ENCODE measurements at places on chromosomes 16 and 17.
A peak's percentile ranks its signal among the peaks of the same experiment; 100 is the strongest.

DNA sequence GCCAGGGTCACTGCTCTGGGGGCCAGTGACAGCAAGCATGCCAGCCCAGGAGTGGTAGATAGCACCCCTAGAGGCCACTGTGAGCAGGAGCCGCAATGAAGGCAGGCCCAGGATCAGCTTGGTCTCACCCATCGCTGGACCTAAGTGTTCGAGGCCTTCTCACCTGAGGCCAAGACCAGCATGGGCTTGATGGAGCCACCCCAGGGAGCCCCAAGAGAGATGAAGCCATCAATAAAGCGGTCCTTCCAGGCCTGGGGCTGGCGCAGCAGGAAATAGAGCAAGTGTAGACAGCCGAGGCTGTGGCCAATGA, 1.8 kb downstream of the LCAT start:
- peak; percentile 36 for DNase-seq

- DNase-seq = no peak
These were observed 1.4 kb downstream of the MYO18A start for GRCh38 chr17:29178750-29179231.

- no peak for DNase-seq
These were observed 18.0 kb upstream of the JPH3 start for GRCh38 chr16:87584271-87584670.

DNA sequence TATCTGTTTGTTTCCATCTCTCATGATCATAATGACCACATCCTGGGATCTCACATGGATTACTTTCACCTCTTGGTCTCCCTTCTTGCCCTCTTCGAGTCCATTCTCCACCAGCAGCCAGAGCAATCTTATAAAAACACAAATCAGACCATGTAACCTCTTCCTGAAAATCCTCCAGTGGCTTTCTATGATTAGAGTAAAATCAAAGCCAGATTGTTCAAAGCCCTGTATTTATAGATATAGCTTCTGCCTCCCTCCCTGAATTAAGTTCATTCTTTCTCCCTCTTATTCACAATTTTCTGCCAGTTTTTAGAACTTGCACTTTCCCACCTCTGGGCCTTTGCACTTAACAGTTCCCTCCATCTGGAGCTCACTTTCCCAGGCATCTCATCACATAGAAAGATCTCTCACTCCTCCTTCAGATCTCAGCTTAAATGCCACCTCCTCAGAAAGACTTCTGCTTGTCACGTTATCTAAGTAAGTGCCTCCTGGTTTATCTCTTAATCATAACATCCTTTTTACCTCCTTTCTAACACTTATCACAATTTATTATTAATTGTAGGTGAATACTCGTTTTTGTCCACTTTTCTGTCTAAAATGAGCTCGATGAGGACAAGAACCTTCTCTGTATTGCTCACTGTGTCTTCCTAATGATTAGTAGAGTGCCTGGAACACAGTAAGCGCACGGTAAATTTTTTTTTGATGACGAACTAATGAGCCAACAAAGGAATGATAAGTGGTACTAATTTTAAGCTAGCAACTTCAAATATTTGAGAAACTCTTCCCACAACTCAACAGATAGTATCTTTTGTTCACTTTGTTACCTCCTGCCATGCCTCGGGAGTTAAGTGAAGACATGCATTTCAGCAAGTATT, 80.5 kb downstream of the CYB561 start:
- DNase-seq = no peak

- peak; percentile 33 for DNase-seq
These were observed at the start of gene DRC7 for GRCh38 chr16:57694725-57695679. Gene DRC7 (plus strand): TSS chr16:57694806. CDS start chr16:57697950, 3,144 bp downstream.

DNA sequence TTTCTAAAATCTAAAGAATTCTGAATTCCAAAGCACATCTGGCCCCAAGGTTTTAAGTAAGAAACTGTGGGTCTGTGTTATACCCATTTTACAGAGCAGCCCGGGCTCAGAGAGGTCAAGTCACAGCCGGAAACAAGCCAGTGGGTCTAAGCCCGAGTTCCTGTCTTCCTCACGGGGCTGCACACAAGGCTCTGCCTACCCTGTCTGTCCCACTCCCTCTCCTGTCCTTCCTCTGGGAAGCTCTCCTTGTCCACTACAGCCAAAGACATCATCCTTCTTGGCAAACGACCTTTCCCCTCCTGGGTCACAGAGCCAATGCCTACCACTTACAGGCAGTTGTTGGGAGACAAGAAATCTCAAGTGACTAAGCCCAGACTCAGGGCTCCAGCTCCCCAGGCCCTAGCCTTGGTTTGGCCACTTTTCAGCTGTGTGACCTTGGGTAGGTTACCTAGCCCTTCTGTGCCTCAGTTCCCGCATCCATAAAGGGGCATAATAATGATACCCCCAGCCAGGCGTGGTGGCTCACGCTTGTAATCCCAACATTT, 55.6 kb upstream of the MAP3K14 start:
- no peak for DNase-seq

- DNase-seq = peak; percentile 55
These were observed 77.8 kb downstream of the MRC2 start for GRCh38 chr17:62705156-62705777.

- no peak for DNase-seq
These were observed 8.8 kb downstream of the EEF2K start for GRCh38 chr16:22214889-22215288.

DNA sequence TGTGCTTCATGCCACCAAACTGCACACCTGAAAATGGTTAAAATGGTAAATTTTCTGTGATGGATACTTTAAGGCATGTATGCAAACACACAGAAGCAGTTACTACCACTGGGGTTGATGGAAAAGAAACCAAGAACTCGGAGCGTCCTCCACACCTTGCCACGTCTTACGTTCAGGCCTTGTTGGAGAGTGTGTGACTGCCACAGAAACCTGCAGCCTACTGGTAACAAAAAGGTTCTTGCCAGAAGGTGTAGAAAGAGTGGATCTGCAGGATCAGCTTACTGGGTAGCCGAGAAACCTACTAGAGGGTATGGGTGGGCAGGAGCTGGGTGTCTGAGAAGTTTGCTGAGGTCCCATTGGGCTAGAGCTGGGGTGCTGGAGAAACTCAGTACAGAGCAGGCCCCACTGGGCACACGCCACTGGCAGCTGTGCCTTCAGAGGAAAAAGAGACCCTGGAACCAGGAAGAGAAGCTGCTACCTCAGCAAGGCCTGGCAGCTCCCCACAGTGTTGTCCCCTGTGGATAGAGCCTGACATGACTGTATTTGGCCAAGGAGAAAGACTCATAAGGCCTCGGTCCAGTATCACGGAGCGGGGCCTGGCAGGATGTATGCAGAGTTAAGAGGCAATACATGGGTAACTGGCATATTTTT, 204.6 kb downstream of the SEC14L1 start:
- no peak for DNase-seq

DNA sequence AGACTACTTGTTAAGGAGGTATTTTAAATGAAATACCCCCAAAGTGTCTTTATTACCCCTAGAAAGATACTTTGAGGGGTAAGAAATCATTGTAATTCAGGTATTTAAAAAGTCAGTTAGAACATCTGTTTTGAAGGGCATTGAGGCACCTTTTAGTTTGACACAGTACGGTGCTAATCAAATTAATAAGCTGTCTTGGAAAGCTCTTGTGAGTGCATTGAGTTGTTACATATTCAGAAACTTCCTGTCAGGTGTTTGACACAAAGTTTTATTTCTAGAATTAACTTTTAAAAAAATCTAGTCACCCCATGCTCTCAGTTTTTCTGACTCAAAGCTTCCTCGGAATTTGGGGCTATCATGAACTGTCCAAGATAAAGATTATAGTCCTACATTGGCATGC, 4.6 kb downstream of the RBBP6 start:
- no peak for DNase-seq

- no peak for DNase-seq
These were observed 2.7 kb upstream of the PRSS41 start for GRCh38 chr16:2795395-2796143.

- no peak for DNase-seq
These were observed 9.4 kb upstream of the SP6 start for GRCh38 chr17:47860386-47860785.

DNA sequence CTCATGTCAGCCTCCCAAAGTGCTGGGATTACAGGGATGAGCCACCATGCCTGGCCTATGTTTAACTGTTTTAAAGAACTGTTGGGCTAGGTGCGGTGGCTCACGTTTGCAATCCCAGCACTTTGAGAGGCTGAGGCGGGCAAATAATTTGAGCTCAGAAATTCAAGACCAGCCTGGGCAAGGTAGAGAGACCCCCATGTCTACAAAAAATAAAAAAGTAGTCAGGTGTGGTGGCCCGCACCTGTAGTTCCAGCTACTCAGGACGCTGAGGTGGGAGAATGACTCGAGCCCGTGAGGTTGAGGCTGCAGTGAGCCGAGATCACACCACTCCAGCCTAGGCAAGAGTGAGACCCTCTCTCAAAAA, 1.9 kb upstream of the ITGAL start:
- DNase-seq = no peak

DNA sequence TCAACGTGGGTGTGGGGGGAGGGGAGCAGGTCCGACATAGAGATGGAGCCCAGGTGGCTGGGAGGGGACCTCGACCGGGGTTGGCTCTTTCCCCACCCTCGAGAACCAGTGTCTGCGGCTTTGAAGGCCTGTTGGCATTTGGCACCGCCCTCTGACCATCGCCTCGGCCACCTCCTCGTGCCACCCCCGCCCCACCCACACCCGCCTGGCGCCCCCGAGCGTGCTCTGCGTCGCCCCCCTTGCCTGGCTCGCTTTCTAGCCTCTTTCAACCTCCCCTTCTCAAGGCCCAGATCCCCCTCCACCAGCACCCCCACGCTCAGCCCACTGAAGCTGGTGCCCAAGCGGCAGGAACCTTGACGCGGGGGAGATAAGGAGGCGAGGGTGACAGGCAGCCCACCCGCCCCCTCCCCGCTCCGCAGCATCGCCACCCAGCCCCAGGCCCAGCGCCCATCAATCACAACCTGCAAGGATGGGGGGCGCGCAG, 619 bp downstream of the CACNB1 start:
- no peak for DNase-seq

- DNase-seq = no peak
These were observed 70.0 kb upstream of the NKD1 start for GRCh38 chr16:50478075-50478772.

DNA sequence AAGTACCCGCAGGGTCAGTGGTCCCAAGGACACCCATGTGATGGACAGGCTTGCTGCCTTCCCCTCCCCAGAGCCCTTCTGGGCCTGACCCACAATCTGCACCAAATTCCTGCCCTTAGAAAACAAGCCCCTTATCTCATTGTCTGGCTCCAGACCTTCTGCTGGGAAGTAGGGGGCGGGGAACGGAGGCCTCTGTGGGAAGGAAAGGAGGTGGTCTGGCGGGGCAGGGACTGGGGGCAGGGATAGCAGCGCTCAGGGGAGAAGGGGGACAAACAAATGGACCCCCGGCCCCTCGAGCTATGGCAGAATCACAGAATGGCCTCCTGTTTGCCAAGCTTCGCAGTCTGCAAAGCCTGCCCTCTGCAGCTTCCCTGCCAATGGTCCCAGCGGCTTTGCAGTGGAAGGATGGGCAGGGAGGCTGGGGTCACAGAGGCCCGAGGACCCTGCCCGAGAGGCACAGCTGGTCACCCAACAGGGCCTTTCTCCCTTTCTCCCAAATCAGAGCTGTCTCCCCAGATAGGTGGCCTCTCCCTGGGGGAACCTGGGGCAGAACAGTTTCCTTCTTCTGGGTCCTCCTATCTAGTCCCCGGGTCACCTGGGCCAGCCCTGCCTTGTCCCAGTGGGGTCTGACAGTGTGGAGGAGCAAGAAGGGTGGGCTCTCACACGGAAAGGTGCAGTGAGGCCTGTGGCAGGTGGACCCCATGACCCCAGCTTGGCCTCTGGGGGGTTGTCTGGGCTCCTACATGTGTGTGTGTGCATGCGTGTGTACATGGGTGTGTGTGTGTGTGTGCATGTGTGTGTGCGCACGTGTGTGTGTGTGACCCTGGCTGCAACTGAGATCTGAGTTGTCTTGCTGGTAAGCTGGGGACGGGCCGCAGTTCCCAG, 25.5 kb downstream of the TMEM235 start:
- no peak for DNase-seq

- DNase-seq = no peak
These were observed 772 bp downstream of the NTN1 start for GRCh38 chr17:9021992-9022572.

- DNase-seq = no peak
These were observed 3.1 kb upstream of the CORO7 start for GRCh38 chr16:4419402-4419959.

GRCh38 chr17:14873996-14874395, 391.1 kb downstream of the PMP22 start:
- DNase-seq = no peak

DNA sequence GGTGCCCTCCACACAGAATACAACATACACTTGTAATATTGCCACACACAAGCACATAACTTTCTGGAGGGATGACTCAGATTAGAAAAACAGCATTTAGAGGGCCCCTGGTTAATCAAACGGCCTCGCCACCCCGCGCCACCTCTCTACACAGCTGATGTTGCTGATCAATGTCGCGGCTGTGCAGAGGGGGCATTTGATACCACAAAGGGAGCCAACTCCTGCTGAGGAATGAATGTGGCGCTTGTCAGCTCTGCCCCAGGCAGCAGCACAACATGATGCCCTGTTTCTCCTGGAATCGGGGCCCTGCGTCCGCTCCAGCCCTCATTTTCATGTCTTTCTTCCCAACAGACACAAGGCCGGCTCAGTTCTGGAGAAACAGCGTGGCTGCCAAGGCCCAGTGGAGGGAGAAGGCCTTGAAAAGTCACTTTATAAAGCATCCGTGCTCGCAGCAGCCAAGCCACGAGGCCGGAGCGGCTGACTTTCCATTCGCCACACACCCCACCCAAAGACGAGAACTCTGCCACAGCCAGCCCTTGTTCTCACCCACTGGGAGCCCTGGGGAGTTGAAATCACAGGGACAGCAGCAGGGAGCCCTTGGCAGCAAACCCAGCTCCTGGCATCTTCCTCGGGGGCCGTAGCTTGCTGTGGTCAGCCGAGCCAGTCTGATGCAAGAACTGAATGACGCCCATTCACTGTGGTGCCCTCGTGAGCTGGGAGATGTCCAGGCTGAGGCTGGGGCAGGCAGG, 65.6 kb downstream of the XYLT1 start:
- no peak for DNase-seq

GRCh38 chr16:85522308-85522841, 90.7 kb upstream of the GSE1 start:
- no peak for DNase-seq

DNA sequence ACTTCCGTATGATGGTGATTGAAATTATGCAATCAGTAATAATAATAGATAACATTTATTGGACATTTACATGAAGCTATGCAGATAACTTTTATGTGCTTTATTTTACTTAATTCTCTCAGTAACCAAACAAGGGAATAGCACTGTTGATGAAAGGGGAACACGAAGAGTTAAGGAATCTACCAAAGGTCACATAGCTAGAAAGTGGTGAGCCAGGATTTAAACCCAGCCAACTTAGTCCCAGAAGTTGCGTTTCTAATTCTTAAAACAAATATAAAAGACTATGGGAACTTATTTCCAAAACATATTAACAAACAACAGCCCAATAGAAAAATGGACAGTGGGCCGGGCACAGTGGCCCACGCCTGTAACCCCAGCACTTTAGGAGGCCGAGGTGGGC, 9.7 kb downstream of the SPNS3 start:
- no peak for DNase-seq

GRCh38 chr17:75481194-75482068, 25.0 kb downstream of the TMEM94 start:
- DNase-seq = no peak

Data from kidney capillary endothelial cell (primary cell).